Stomach (tissue), 19 donors: ENCODE measurements at places on chromosomes 16 and 17. TPM values are rescaled to one million over a fixed set of nuclear protein-coding genes. Genes with fewer than 3 reads are reported as not detected.

The ODF4 gene
- total RNA-seq = not detected

The SLC52A1 gene
- total RNA-seq = not detected

The CMTM1 gene
- total RNA-seq = not detected

The SECTM1 gene
- 48.8 TPM for total RNA-seq

The NF1 gene
- 74.1 TPM for total RNA-seq

The YPEL3 gene
- 17.4 TPM for total RNA-seq

The TERB1 gene
- total RNA-seq = not detected

The VWA3A gene
- not detected for total RNA-seq

The RBBP6 gene
- total RNA-seq = 57.6 TPM

The SLC5A2 gene
- total RNA-seq = not detected

DNA sequence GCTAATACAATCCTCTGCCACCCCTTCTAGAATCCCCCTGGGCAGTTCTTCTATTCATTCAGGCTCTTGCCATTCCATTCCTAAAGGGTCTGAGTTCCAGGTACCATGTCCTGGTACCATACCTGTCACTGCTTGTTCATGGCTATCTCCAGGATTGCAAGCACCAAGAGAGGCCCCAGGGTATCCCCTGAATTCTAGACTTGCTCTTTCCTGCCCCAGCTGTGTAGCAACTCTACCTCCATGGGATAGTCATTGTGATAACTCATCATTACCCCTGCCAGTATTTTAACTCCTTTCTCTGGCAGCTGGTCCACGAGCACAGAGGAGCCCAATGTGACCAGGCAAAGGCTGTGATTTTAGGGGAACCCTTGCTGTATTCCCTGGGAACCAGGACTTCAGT, 143.7 kb upstream of the CDH5 start:
- no peak for DNase-seq

DNA sequence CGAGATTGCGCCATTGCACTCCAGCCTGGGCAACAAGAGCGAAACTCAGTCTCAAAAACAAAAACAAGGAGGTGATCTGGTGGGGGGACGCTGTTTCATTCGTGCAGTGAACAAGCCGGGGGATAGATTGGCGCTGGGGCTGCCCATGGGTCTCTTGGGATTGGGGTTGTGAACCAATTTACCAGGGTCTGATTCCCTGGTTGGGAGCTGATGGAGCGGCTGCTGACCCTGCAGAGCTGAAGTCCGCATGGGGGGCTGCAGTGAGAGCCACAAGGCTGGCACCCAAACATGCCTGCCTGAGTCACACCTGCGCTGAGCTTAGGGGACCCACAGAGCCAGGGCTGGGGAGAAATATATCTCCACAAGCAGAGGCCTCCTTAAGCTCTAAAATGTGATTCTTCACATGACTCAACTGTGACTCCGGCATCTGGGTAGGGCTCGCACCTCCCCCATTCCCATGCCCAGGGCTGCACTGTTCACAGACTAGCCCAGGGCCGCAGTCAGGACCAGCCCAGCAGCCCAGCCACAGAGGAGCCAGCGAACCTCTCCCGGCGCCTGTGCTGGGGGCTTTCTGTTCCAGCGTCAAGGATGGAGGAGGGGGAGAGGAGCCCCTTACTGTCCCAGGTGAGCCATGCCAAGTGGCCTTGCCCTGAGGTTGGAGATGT, 5.0 kb downstream of the TSPAN10 start:
- DNase-seq = no peak

- DNase-seq = no peak
These were observed 22.4 kb upstream of the SEC14L1 start for GRCh38 chr17:77118251-77118928.

DNA sequence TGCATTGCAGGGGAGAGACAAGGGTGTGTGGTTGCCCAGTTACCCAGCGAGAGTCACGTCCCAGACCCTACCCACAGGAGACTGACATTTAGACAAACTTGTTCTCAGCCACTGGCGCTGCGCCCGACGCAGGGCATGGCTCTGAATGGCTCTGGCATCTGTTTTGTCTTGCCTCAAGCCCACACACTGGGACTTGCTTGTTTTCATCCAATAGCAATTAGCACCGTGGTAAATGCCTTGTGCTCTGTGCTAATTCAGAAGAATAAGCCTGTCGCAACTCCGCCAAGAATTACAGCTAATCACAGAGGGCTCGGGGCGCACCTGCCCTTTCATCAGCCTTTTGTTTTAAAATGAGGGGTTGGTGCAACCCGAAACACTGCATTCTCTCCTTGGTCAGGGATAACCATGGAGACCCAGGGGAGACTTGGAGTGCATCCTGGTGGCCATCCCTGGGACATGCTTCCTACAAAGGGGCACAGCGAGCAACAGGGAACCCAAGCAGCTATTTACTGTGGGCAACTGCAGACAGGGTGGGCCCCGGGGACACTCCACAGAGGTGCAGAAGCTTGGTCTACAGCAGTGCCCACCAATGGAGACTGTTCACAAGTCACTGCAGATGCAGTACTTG, 220.6 kb upstream of the ZFHX3 start:
- DNase-seq = peak; percentile 58

GRCh38 chr17:61398721-61399130, 917 bp upstream of the TBX2 start:
- DNase-seq = no peak

GRCh38 chr16:49632795-49633184, 223.1 kb downstream of the ZNF423 start:
- no peak for DNase-seq

DNA sequence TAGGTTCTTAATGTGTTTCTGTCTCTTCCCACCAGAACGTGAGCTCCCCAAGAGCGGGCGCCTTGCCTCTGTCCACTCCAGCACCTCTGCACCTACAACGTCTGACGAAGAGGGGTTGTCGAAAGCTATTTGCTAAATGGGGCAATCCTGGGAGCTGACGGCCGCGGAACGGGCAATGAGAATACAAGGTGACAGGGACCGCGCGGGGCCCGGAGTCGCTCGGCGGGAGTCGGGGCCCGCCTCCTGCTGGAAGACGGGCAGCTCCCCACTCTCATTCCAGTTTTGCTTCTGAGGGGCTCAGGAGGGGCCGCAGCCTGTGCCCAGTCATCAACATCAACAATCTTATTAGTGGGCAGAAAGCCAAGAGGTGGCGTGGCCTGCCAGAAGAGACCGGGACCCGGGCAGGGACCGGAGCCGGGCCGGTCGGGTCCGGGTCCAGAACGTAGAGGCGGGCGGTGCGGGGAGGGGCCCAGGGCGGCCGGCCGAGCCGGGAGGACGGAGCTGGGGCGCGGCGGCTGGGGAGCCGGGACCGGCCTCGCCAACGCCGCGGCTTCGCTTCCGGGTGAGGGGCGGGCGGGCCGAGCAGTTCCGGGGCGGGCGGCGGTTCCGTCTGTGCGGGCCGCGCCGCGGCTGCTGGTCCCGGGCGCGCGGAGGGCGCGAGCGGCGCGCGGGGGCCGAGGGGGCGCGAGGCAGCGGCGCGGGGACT, at the start of gene MOSMO:
MOSMO (plus strand) TSS at position 603 of the 706 bp plus-strand sequence. CDS start 191 bp downstream, outside the sequence.
- DNase-seq = peak; percentile 90

DNA sequence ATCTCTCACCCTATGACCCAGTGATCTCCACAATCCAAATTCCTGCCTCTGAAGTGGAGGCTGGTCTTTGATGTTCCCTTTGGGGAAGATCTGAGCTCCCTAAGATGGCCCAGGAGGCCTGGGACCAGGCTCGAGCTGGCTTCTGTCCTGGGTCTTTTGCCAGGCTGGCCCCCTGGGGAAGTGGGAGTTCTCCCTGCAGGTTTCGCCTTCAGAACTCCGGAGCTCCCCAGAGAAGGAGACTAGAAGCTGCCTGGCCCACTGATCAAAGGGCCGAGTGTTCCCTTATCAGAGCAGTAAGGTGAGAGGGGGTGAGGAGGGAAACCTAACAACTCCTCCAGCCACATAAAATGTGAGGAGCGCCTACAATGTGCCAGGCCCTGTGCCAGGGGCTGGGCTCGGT, 147.1 kb downstream of the IRF8 start:
- no peak for DNase-seq

- no peak for DNase-seq
These were observed 31.3 kb downstream of the IRF8 start for GRCh38 chr16:85930301-85930700.

- DNase-seq = no peak
These were observed 444.0 kb downstream of the XYLT1 start for GRCh38 chr16:17026600-17027242.

DNA sequence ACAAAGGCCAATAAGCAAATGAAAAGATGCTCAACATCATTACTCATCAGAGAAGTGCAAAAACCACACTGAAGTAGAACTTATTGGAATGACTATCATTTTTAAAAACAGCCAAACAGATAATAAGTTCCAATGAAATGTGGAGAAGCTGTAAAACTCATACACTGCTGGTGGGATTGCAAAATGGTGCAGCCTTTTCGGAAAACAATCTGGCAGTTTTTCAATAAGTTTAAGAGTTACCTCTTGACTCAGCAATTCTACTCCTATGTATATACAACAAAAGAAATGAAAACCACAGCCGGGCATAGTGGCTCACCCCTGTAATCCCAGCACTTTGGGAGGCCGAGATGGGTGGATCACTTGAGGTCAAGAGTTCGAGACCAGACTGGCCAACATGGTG, 49.3 kb downstream of the AKAP10 start:
- DNase-seq = no peak

DNA sequence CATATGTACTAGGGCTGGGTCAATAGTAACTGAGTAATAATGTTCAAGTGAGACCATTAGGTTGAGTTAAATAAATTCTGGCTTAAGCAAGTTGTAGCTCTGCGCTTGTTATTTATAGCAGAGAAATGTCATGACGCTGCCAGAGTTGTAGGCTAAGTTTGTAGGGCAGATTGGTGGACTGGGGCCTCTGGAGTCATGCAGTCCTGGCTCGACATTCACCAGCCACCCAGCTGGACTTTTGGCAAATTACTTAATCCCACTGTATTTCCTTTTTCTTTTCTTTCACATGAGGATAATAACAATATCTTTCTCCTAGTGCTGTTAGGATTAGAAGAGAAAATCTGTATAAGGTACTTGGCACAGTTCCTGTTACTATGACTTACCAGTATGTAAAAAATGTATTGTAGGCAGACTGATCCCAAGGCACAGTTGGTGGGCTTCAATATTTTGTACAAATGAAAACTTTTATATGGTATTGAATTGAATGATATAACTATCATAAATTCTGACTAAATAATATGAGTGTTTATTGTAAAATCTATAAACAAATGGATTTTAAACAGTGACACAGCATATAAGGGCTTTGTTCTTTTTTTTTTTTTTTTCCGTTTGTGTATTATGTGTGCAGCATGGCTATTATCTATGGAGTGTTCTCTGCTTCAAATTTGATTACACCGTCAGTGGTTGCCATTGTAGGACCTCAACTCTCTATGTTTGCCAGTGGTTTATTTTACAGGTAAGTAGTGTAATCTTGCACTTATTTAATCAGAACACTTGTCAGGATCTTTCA, 2.6 kb downstream of the MFSD11 start:
- DNase-seq = no peak

DNA sequence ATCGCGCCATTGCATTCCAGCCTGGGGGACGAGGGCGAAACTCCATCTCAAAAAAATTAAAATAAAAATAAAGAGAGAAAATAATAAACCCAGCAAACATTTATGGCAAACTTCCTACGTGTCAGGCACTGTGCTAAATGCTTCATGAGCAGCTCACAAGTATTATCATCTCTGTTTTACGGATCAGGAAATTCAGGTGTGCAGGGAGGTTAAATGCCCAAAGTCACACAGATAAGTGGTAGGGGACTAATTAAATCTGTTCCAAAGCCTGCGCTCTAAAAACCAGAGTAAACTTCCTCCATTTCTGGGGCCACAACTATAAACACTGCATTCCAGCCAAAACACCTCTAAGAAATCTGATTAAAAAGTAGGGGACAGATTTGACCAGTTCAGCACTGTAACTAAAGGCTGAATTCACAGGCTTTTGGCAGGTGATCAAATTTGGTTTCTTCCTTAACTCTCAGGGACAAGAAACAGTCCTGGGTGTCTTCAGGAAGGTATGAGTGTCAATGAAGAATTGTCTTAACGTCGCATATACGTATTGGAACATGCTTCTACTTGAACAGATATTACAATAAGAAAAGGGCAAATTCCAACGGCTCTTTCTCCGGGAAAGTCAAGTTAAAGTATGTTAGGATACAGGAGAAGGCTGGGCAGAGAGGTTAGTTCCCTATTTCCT, 996 bp downstream of the STRADA start:
- DNase-seq = no peak

DNA sequence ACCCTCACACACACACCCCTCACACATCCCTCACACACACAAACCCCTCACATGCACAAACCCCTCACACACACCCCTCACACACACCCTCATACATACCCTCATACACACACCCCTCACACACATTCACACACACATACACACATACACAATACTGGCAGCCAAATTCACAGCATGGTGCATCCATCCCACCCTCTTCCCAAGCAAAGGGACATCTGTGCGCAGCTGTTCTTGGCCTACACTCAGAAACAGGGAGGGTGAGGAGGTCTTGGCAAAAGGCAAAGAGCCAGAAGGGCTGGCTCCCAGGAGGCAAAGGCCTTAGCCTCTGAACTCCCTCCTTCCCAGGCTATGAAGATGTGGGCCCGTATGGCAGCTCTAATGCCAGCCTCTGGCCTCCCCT, 23.4 kb downstream of the C17orf67 start:
- peak; percentile 44 for DNase-seq

- DNase-seq = peak; percentile 75
These were observed 44.1 kb downstream of the ZNF423 start for GRCh38 chr16:49811644-49812334.

GRCh38 chr16:2115591-2115973, 20.1 kb downstream of the PKD1 start:
- no peak for DNase-seq

GRCh38 chr17:43431714-43432523, 33.1 kb downstream of the ARL4D start:
- no peak for DNase-seq

- DNase-seq = peak; percentile 56
These were observed 2.5 kb upstream of the RAB11FIP4 start for GRCh38 chr17:31388770-31389656.

DNA sequence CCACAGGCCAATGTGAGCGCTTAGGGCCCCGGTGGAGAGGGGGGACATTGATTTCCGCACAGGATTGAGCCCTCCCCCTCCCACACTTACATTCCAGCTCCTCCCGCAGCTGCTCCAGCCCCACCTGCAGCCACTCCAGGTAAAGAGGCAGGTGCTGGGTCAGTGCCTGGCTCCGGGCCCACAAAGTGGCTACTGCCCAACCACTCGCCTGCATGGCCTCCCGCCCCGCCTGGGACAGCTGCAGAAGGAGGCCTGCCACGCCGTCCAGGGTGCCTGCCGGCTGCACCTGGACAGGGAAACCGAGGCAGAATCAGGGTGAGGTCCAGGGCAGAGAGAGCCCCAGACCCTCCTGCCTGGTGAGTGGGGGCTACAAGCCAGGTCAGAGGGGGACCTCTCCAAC, 46.3 kb downstream of the RMI2 start:
- peak; percentile 74 for DNase-seq

GRCh38 chr16:55010492-55011160, 80.0 kb downstream of the IRX5 start:
- DNase-seq = no peak
